ENCODE measurements at places on chromosomes 5 and 9.

GRCh38 chr5:180601591-180602480, 10.5 kb upstream of the SCGB3A1 start:
- no peak for DNase-seq

- DNase-seq = no peak
Observed at GRCh38 chr9:14304259-14304658, 9.7 kb downstream of the NFIB start.

DNA sequence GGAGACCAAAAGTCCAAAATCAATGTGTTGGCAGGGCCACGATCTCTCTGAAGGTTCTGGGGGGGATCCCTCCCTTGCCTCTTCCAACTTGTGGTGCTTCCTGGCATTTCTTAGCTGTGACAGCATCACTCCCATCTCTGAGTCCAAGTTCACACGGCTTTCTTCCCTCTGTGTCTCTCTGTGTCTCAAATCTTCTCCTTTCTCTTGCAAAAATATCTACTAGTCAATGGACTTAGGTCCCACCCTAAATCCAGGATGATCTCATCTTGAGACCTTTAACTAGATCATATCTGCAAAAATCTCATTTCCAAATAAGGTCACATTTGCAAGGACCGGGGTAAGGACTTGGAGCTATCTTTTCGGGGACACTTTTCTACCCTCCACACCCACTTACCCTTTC, 186.1 kb downstream of the HSD17B3 start:
- DNase-seq = no peak

GRCh38 chr9:4443439-4443838, 46.8 kb upstream of the SLC1A1 start:
- DNase-seq = no peak

GRCh38 chr9:77953590-77953989, 78.0 kb downstream of the GNAQ start:
- no peak for DNase-seq

DNA sequence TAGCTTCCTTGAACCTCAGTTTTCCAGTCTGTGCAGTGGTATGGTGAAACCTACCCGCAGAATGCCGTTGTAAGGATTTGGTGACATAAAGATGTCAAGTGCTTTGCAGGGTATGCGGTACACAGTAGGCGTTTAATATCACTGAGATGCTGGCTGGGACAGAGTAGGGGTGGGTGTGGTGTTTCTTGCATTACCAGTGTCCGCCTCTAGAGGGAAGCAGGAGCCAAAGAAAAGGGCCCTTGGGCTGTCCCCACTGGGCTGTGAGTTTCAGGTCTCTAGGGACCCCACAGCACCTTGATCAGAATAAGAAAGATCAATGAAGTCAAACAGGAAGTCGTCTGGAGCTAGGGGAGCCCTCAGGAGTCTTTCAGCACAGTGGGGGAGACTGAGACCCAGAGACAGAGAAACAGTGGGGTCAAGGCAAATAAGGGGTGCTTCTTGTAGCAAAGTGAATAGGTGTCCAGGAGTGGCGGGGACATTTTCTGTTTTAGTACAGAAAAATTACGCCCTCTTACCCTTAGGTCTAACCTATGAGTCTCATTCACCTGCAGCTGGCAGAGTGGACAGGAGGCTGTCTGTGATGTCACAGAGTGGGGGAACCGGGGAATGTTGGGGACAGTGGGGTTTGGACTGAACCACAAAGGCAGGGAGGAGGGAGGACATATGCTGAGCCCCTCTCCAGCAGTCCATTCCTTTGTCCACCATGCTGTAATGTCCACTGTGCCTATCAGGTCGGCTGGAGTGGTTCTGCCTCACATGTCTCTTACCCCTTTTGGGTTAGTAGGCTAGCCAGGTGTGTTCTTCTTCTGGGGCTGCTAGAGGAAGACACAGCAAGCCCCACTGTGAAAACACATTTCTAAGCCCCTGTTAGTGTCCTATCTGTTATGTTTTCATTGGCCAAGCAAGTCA, 4.7 kb upstream of the TEX53 start:
- peak; percentile 45 for DNase-seq

GRCh38 chr9:5587024-5587423, 41.9 kb upstream of the RIC1 start:
- DNase-seq = no peak

DNA sequence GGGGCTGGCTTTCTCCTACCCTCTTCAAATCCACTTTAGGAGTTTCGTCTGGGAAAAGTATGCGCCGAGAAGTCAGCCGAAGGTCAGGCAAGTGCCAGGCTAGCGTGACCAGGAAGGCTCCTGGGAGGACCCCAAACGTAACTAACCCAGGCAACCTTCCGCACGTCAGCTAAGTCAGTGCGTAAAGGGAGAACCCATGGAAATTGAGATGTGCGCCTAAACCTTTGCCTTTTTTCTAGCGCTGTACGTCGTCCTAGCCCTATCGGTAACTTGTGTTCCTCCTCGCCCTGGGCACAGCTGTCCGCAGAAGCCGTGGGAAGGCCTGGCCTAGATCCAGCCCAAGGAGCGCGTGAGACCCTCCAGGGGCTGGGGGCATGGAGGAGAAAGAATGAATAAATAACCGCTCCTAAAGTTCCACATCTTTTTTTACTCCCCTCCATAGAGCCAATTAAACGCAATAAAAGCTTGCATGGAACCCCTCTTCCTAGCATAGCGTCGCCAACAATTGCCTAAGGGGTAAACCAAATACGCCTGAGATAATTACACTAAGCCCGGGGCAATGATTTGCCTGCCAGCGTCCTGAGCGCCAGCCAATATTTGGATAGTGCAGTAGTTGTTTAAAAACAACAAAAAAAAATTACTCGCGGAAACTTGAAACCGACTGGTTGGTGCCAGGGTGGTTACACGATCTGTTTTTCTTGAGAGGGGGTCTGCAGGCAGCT, 4.0 kb upstream of the FOXB2 start:
- DNase-seq = no peak

GRCh38 chr5:143217065-143217803, 186.3 kb downstream of the NR3C1 start:
- DNase-seq = no peak

- DNase-seq = peak; percentile 22
Observed at GRCh38 chr9:123338710-123339665, 17.0 kb upstream of the CRB2 start.

DNA sequence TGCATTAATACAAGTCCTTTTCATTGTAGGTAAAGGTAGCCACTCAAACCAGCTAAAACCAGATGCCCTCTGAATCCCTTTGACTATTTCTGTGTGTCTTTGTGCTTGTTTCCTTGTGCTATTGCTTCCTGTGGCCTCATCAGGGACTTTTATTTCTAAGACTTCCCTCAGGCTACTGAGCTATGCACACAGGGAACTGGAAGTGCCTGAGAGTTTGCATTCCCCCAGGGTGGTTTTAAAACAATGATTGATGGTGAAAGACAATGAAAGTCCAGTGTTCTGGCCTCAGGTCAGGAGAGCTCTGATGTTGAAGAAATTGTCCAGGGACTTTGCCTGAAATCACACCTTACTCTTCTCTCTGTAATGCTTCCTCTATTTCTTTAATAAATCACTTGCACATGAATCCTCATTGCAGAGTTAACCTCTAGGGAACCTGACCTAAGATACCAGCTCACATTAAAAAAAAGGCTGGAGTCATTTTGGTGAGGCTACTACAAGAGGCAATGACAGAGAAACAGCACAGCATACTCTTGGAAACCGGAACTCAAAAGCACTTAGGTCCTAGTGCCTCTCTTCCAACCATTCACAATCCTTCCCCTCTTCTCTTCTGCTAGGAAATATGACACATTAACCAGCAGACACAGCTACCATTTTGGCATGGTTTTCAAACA, 158.1 kb upstream of the NREP start:
- no peak for DNase-seq

GRCh38 chr5:160280384-160281095, 31.8 kb downstream of the CCNJL start:
- DNase-seq = no peak

- DNase-seq = no peak
Observed at GRCh38 chr9:7368410-7369292, 430.9 kb downstream of the DMAC1 start.

DNA sequence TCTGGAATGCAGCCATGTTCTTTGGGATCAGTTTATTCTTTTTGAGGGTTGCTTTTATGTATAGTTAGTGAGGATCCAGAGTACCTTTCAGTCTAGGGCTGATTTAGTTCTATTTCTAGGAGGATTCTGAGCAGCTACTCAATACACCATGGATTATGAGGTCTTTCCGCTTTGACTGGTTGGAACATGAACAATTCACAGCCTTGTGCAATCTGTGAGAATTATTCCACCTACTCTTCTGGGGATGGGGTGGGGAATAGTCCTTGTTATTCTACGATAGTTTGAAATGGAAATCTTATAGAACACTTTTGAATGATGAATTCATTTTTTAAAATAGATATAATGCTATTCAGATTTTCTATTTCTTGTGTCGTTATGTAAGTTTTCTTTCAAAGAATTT, 212.3 kb upstream of the ARRDC3 start:
- DNase-seq = no peak

- no peak for DNase-seq
Observed at GRCh38 chr5:56761151-56761885, 54.0 kb upstream of the MAP3K1 start.

DNA sequence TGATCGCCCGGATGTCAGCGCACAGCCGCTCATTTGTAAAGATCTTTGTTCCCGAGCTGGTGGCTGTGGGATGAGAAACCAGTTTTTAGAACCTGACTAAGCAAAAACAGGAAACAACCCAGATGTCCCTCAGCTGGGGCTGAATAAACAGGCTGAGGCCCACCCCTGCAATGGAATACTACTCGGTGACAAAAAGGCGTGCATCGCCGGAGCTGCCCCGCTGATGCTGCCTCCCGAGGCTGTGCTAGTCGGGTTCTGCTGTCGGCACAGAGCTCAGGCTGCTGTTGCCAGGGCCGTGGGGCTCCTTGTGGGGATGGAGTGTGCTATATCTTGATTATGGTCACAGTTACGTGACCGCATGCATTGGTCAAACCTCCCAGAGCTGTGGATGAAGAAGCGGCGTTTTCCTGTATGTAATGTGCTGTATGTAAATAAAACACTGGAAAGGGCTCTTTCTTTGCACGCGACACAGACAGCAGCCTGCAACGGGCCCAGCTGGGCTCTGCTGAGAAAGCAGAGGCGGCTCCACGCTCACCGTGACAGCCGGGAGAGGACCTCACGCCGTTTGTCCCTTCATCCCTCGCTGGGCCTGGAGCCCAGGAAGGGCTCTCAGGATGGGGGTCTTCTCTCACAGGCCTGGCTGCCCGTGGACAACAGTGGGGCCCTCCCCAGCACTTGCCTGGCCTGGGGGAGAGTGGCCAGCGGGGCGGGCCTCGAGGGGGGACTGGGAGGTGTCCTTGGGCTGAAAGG, 51.5 kb upstream of the RNU6ATAC start:
- DNase-seq = no peak

GRCh38 chr5:57413145-57413544, 69.5 kb downstream of the ACTBL2 start:
- DNase-seq = no peak

GRCh38 chr5:59591162-59591561, 302.4 kb downstream of the PDE4D start:
- no peak for DNase-seq

GRCh38 chr5:61394078-61394704, 62.1 kb downstream of the ZSWIM6 start:
- no peak for DNase-seq

DNA sequence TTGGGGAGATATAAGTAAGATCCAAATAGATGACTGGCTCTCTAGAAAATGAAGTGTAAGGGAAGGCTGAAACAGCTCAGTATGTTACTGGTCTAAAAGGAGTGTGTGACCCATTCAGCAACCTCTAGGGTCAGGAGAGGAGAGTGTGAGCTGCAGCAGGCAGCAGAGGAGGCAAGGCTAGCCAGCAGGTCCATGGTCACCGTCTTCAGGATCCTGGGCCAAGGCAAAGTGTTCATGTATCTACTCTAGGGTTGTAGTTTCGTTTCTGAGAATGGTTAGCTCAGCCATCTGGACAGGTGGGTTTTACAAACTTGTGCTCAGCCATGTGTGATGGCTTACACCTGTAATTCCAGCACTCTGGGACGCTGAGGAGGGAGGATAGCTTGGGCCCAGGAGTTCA, 13.7 kb downstream of the MYO10 start:
- DNase-seq = no peak

DNA sequence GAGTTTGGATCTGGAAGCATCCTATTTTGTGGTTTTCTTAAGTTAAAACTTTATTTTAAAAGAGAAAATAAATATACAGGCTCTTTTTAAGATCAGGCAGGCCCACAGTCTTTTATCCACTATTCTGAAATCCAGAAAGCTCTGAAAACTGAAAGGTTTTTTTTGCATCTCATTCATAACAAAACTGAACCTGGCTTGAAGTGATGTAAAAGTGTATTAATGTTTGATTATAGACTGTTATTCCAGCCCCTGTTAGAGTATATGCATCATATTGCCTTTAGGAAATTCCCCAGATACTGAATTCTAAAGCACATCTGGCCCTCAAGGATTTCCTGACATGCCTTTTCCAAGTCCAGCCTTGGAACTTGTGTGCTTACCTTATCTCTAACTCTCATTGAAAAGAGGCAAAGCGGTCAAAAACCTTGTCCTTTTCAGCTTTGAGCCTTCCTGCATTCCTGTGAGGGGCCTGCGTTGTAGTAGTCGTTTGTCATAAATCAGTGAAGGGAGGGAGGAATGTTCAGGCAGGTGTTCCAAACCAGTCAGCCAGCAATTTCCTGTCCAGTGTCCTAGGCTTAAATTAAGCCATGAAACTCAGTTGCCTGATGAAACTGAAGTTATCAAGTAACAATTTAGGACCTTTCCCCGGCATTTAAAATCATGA, 110.4 kb downstream of the TLE4 start:
- no peak for DNase-seq

GRCh38 chr9:87195306-87195705, 248.0 kb upstream of the GAS1 start:
- no peak for DNase-seq

DNA sequence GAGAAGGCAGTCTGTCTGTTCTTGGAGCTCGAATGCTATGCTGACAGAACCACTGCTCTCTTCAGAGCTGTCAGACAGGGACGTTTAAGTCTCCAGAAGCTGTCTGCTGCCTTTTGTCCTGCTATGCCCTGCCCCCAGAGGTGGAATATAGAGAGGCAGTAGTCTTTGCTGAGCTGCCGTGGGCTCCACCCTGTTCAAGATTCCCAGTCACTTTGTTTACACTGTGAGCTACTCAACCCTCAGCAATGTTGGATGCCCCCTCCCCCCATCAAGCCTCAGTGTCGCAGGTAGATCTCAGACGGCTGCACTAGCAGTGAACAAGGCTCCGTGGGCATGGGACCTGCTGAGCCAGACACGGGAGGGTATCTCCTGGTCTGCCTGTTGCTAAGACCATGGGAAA, 344.2 kb downstream of the TMEM161B start:
- no peak for DNase-seq

All from stimulated activated CD8-positive, alpha-beta memory T cell treated with anti-CD3 and anti-CD28 coated beads, Interleukin-15, amount 100 ng/mL, for 1 hour (primary cell).